Ureter (tissue), 1 donor: ENCODE measurements at places on chromosomes 7 and 10. TPM values are rescaled to one million over a fixed set of nuclear protein-coding genes. Genes with fewer than 3 reads are reported as not detected.

Gene HMX2
- total RNA-seq = not detected

DNA sequence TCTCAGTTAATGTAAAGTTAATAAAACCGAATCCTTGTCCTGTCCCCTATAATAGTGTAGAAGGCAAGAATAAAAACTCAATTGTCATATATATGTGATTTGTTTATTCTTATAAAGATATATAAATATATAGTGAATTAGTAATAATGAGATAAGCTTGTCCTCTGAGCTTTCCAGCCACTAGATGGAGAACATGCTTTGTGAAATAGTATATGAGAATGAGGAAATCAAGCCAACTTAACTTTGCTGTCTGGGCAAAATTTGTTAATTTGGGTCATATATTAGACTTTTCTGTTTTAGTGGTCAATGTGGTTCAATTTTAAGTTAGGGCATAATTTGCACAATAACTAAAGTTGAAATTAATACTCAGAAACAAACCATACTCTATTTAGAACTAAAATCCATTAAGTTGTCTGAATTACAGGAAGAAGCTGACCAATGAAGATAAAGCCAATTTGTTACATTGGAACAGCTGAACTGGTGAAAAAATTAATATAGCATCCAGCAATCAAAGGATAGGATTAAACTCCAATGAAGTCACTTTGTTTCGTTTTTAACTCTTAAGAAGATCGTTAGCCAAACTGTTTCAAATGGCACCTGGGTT lies 595.0 kb downstream of the ARL4A start:
- no peak for DNase-seq

DNA sequence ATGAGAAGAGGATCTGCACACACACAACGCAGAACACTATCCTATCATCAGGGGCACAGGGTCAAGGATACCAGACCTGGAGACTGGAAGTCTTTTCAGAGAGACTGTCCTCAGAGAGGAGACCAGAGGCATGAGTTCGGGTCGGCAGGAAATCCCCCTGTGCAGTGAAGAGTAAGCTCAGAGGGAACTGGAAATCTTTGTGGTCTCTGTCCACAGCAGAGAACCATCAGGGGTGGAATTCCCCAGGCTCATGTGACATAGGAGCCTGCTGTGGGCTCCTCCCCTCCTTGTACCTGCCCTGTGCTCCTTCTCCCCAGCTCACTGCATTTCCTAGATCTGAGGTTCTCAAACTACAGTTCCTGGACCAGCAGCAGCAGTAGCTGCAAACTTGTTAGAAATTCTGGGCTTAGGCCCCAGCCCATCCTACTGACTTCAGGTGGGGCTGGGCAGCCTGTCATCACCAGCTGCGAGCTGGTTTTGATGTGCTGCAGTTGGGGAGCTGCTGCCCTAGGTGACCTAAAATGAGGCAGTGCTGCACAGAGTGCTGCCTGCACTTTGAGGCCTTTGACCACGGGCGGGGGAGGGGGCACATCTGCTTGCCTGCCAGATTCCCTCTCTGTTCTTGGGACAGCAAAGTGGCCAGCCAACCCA lies 2.4 kb downstream of the ZMIZ2 start:
- no peak for DNase-seq

DNA sequence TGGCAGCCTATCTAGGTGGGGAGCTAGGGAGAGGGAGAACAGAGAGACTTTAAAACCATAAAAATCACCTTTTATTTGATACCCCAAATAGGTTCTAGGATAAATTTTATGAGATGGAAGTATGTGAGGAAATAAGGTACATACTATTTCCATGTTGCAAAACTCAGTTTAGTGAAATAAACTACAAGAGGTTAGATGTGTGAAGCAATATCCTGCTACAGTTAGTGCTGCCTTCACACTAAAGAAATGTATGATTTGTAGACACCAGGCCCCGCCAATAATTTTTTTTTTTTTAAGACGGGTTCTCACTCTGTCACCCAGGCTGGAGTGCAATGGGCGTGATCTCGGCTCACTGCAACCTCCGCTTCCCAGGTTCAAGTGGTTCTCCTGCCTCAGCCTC lies 34.4 kb upstream of the RSBN1L start:
- DNase-seq = no peak

Gene ACTA2
- total RNA-seq = 1,405 TPM

GRCh38 chr10:125824736-125825135 lies 1.4 kb downstream of the BCCIP start:
- no peak for DNase-seq
